ENCODE measurements at places on chromosomes 1 and 21. TPM values are rescaled to one million over a fixed set of nuclear protein-coding genes. Genes with fewer than 3 reads are reported as not detected.
A peak's percentile ranks its signal among the peaks of the same experiment; 100 is the strongest.

- H3K27ac ChIP-seq = peak overlapping the region; percentile 10
- no peak for DNase-seq
Observed at GRCh38 chr1:186143481-186143880, 231.6 kb downstream of the TPR start.

UQCRHL gene
- total RNA-seq = not detected

NBPF4 gene
- total RNA-seq = not detected

DNA sequence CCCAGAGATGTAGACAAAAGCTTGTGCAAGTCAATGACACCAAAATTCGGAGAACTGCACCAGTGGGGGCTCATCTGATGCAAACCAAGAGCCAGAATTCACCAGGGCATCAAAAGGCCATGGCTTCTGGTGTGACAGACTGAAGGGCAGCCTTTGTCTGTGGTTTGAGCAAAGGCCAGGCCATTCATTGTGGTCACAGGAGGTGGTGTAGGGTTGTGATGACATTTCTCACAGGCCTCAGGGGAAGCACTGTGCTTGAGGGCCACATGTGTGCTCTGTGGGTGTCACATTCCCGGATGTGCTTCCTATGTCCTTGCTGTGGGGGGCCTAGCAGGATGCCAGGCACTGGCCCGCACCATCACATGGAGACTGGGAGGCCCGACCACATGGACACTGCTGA, 22.5 kb upstream of the KCNE1 start:
- H3K4me1 ChIP-seq = peaks cover 13% of the 10 kb centered on the region
- H3K4me3 ChIP-seq = no peak overlapping the region
- H3K36me3 ChIP-seq = no peaks in the 10 kb centered on the region
- H3K27me3 ChIP-seq = no peaks in the 10 kb centered on the region
- DNase-seq = no peak
- no peak overlapping the region for H3K27ac ChIP-seq

- H3K4me1 ChIP-seq = no peaks in the 10 kb centered on the region
- DNase-seq = no peak
- no peaks in the 10 kb centered on the region for H3K27me3 ChIP-seq
- no peak overlapping the region for H3K4me3 ChIP-seq
Observed at GRCh38 chr1:198734323-198735008, 95.6 kb downstream of the PTPRC start.

CD164L2 gene
- not detected for total RNA-seq

- H3K4me3 ChIP-seq = no peak overlapping the region
- H3K36me3 ChIP-seq = no peaks in the 10 kb centered on the region
- H3K27me3 ChIP-seq = no peaks in the 10 kb centered on the region
- peaks cover 4% of the 10 kb centered on the region for H3K4me1 ChIP-seq
- no peak for DNase-seq
- no peak overlapping the region for H3K27ac ChIP-seq
Observed at GRCh38 chr1:243440406-243440805, 184.6 kb downstream of the SDCCAG8 start.

EXO1 gene
- total RNA-seq = not detected

GRCh38 chr1:27152829-27153548, 1.9 kb downstream of the SLC9A1 start:
- H3K4me1 ChIP-seq = peaks cover 24% of the 10 kb centered on the region
- peak overlapping the region; percentile 89 for H3K27ac ChIP-seq
- peak overlapping the region; percentile 72 for H3K4me3 ChIP-seq
- no peaks in the 10 kb centered on the region for H3K36me3 ChIP-seq
- no peaks in the 10 kb centered on the region for H3K27me3 ChIP-seq
- no peak for DNase-seq

DNA sequence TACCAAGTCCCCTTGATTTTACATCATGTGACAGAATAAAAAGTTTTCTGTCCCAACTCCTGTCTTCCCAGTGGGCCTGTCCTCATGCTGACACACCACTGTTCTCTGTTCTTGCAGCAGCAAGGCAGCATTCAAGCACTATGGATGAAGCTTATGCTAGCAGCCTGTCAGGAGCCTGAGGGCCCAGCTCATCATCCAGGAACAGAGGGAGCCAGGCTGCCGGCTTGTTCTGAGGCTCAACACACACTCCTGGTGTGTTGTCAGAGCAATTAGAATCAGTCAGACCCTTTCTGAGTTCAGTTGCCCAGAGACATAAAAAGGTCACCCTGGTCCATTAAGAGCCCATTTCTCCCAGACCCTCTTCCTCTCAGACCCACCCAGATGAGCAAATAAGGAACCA, 282.9 kb downstream of the SEC16B start:
- no peak for DNase-seq
- H3K27ac ChIP-seq = no peak overlapping the region
- no peaks in the 10 kb centered on the region for H3K36me3 ChIP-seq
- no peak overlapping the region for H3K4me3 ChIP-seq

SSU72 gene
- total RNA-seq = 50.1 TPM

- H3K4me3 ChIP-seq = no peak overlapping the region
- H3K36me3 ChIP-seq = no peaks in the 10 kb centered on the region
- H3K27me3 ChIP-seq = no peaks in the 10 kb centered on the region
- H3K4me1 ChIP-seq = no peaks in the 10 kb centered on the region
Observed at GRCh38 chr1:178266113-178266512, 172.2 kb downstream of the RASAL2 start.

DNA sequence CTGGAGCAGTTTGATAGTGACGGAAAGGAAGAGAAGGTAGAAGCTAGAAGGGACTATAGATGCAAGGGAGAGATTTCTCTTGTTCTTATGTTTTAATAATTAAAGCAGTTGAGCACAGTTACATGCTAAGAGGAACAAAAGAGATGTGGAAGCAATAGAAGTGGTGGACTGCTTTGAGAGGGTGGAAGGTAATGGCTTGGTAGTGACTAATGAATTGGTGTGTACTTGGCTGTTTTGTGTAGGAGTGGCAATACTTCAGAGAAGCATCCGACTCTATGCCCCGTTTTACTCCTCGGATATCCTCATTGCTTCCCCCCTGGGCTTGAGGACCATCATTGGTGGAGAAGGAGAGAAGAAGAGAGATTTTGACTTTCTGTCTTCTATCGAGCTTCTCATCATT, 12.8 kb downstream of the UTP25 start:
- peak overlapping the region; percentile 60 for H3K27ac ChIP-seq
- no peaks in the 10 kb centered on the region for H3K27me3 ChIP-seq
- DNase-seq = no peak
- H3K4me3 ChIP-seq = no peak overlapping the region

SERINC2 gene
- total RNA-seq = 10.7 TPM
